CD4-positive, alpha-beta T cell treated with Interferon gamma for 1 hour (primary cell): ENCODE measurements at places on chromosomes 5 and 9.

GRCh38 chr5:103139264-103139865, 19.3 kb downstream of the PPIP5K2 start:
- DNase-seq: peak; percentile 76

DNA sequence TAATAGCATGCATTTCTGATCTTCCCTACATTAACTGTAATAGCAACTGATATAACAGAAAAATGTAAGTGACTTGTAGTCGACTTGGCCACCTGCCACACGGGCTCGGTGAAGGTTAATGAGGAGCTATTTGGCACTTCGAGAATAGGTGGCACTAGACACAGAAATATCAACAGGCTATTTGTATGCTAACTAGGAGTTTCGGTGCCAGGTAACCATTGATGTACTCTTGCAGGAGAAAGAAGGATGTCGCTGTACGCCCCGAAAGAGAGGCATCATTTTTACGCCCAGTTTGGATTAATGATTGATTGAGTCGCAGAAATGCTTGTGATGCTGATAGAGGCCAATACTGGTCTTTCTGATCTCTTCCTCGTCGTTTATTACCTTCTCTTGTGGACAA, 516 bp upstream of the DMRT2 start:
- no peak for DNase-seq

DNA sequence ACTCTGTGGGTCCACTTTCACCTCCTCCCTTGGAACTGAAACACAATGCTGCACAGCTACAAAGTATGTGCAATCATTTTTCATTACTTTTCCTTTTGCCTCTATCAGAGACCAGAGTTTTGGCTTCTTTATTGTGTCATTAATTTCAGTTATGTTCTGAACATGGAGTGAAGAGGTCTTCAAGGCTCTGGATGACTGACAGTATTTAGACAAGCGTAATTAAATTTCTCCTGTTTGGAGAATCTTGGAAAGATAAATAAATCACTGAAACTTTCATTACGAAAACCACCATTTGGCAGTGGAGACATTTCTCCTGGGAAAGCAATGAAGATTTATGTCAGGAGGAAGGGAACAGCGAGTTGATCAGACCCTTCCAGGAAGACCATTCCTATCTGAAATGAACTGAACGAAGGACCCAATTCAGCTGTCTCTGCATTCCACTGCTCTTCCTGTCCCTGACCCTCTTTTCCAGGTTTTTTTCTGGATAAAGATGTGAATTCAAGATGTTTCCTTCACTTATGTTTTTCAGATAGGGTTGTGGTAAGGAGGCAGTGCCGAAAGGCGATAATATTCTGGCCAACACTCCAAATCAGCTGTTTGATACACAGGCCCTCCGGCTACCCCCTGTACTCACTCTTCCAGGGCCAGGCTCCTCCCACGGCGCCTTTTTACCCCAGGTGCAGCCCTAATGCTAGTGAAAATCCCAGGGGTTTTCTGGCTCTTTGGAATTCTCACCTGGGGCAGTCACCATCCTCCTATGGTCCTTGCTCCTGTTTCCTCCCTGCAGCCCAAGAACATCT, 77.2 kb upstream of the OSMR start:
- no peak for DNase-seq

DNA sequence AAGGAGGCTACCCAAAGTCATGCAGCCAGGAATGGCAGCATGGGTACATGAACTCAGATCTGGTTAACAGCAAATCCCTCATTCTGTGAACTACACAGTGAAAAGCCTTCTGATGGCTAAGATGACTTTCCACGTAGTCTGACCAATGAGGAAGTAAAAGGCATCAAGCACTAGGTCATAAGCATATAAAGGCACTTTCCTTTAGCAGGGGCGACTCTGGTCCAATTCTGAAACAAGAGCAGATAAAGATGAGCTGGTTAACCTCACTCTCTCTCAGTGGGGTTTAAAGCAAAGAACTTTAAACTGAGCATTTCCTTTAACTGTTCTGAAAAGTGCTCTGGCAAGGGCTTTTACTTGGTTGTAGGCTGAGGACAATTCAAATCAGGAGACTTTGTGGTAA, 21.1 kb downstream of the PSMB7 start:
- no peak for DNase-seq

GRCh38 chr9:79769476-79770275, 197.9 kb downstream of the TLE4 start:
- no peak for DNase-seq

DNA sequence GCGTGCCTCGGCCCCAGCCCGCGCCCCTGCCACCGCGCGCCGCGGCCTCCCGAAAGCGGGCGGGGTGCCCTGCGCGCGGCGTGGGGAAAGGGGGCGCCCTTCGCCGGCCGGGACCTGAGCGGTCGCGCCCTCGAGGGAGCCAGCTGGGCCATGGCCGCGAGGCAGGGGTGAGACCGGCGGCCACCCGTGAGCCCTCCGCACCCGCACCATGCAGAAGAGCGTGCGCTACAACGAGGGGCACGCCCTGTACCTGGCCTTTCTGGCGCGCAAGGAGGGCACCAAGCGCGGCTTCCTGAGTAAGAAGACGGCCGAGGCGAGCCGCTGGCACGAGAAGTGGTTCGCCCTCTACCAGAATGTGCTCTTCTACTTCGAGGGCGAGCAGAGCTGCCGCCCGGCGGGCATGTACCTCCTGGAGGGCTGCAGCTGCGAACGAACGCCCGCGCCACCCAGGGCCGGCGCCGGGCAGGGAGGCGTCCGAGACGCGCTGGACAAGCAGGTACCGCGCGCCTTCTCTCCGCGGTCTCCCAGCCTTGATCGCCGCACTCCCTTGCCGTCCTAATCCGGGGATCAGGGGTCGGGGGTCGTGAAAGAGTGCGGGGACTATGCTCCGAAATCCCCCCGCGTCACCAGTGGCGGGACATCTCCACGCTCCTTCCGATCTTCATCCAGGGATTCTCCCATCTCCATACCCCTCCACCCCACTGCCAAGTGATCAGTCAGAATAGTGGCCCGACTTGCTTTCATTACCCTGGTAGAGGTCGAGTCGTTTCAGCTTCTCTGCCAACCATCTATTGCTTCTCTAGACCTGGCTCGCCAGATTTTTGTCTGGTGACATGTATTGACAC, 590 bp downstream of the RASGRF2 start:
- peak; percentile 17 for DNase-seq

GRCh38 chr5:60961685-60962084, 16.7 kb downstream of the NDUFAF2 start:
- no peak for DNase-seq

GRCh38 chr9:76591256-76591950, 132.4 kb downstream of the GCNT1 start:
- no peak for DNase-seq

GRCh38 chr5:169772688-169773087, 135.6 kb downstream of the DOCK2 start:
- DNase-seq: no peak

DNA sequence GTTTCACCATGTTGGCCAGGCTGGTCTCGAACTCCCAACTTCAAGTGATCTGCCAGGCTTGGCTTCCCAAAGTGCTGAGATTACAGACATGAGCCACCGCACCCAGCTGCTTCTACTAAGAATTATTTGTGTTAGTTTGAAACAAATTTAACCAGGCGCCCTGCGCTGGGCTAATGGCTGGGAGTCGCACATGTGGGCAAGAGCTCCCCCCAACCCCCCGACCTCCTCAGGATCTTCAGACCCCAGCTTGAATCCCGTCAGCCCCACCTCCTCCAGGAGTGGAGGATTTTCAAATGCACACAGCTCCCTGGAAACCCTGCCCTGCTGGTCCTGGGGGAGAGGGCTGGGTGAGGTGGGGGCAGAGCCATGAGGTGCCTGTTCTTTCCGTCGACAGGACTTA, 21.2 kb upstream of the SLC12A7 start:
- DNase-seq: no peak
